ENCODE measurements at places on chromosomes 2 and 18.

DNA sequence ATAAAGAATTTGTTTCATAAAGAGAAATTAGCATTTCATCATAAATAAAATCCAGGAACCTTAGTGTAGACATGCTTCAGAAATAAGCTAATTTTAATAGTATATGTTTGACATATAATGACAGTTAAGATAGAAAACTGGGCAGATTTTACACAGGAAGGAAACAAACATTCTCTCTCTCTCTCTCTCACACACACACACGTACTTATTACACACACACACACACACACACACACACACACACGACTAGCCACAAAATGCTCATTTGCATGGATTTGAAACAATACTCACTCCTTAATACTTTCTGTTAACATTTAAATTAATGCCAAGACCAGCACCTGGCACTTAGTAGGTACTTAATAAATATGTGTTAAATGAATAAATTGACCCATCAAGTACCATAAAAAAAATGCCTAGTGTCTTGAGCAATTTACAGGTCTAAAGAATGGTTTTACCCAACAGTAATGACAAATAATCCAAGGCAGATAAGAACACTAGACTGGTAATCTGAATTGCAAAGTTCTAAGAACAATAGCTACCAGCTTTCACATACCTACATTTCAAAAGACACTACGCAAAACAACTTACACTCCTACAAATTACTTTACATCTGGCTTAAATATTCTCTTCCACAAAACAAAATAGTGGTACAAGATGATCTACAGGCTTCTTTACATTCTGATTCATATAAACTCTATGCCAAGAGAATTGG lies 2.9 kb upstream of the GALNT3 start:
- no peak for DNase-seq

GRCh38 chr2:231351648-231352047 lies 43.9 kb upstream of the B3GNT7 start:
- DNase-seq: no peak

GRCh38 chr2:30798536-30798991 lies 8.7 kb downstream of the CAPN13 start:
- DNase-seq: no peak

DNA sequence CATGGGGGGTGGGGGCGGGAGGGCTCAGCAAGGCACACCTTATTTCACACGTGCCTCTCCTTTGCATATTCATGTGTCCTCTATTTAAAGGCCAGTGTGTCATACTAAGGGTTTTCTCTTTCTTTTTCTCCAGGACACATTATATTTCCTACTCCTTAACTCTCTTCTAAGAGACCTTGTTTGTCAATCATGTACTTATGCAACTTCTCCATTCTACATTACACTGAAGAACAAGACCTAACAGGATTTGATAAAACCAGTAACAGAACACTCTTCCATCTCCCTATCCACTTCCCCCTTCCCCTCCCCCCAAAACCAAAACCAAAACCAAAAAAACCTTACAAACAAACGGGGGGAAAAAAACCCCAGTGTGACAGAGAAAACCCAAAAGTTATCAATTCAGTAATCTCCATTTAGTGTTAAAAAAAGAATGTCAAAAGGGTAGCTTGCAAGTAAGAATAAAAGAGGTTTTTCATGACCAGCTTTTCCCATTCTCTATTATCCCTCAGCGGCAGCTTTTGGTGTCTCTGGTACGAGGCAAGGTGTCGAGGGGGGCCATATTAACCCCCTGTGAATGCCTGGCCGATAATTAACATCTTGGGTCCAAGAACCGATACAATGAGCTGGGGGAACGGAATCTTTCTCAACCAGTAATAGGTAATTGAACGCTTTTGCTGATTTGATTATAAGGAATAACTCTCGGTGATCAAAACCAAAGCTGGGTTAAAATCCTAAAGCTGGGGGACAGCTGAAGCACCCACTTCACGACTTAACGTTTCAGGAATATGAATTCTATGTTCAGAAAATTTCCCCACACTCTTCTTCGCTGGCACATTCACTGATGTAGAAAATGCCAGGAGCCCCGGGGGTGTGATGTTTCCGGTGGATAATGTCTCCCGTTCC lies 191.0 kb upstream of the TCF4 start:
- no peak for DNase-seq

DNA sequence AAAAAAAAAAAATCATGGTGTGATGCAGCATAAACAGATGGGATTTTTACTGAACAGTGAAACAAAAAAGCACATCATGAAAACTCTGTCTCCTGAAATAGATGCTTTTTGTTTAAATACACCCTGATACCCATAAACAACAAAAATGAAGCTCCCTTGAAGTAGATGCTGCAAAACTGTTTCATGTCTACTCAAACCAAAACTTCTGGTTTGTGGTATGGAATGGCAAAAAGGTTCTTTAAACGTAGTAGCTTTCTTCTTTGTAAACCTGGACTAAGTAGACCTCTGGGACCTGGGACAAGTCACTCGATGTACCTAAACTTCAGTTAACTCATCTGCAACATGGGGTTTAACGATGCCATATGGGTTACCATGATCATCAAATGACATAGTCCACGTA lies 64.4 kb upstream of the RAPH1 start:
- no peak for DNase-seq

DNA sequence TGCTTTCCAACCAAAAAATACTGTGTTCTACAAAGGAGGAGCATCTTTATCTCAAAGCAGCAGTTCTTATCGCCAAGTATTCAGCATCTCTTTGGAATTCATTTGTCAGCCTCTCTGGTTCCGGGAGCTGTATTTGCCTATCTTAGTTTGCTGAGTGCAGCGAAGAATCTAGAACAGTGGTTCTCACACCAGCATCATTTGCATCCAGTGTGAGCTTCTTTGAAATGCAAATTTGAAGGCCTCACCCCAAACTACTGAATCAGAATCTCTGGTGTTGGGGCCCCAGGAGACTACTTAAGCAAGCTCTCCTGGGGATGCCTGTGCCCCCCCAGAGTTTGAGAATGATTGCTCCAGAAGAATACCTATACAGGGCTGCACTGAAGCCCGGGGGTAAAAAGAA lies 1.5 kb upstream of the PTPN2 start:
- no peak for DNase-seq

DNA sequence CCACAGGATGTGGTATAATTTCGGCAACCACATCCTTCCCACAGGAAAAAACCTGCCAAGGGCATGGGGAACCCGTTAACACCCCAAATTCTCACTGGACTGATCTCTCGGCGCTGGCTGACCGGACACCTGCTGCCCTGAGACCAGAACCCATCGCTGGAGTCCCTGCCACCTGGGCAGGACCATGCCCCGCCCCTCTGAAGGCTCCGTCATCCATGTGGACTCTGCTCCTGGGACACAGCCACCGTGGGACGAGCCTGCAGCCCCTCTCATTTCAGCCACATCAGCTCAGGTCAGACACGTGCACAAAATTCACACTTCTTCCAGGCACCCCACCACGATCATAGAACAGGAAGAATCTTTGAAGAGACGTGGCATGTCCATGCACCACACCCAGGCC lies 108.2 kb downstream of the ZNF516 start:
- DNase-seq: no peak

DNA sequence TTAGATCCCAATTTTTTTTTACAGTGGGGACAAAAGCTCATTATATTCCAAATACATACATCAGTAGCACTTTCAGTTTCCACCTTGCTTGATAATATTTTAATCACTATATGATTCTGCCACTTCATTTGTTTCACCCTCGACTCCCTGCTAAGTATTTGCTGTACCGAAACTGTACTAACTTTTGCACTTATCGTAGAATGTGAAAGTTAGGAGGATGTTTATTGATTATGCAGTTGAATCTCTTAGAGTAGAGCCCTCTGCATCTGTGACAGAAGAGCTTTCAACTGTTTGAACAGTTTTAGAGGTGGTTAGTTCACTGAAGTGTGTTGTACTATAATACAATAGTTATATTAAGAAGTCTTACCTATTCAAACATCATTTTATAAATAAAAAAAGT lies 20.8 kb downstream of the NCOA1 start:
- no peak for DNase-seq

GRCh38 chr2:85133751-85134254 lies 611 bp downstream of the TCF7L1 start:
- no peak for DNase-seq

DNA sequence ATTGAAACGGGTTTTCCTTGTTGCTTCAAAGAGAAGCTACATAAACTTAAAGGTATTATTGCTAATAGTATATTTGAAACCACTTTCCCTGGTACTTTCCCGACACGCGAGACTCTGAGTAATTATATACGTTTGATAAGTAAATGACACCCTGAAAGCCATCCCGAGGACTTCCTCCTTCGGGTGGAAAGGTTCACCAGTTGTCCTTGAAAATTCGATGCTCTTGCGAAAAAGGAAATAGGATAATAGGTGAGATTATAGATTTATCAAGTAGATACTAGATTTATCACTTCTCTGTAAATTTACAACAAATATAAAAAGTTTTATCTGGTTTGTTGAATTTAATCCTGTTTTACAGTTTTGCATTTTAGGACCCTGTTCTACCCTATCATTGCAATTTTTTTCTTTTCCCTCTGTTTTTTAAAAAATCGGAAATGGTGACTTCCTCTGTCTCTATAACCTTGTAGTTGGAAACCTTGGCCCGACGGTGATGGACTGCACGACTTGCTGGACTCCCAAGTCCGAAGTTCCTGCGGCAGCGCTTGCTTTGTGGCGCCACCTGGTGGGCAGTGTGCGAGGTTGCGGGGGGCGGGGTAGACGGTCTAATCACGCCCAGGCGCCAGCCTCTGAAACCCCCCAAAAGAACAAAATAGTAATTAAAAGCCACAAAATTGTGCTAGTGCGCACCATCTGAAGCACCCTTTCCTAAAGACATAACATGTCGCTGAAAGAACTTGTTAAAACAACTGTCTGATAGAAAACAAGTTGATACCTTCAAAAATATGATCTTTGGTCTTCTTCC lies 972 bp upstream of the DLX2 start:
- DNase-seq: peak; percentile 53

- DNase-seq: no peak
Observed at GRCh38 chr18:45998244-45998643, 31.1 kb upstream of the EPG5 start.

- DNase-seq: no peak
Observed at GRCh38 chr2:9251154-9252001, 44.8 kb downstream of the ASAP2 start.
